Right lobe of liver (tissue), 6 donors: ENCODE measurements at places on chromosomes 1 and 21.

DNA sequence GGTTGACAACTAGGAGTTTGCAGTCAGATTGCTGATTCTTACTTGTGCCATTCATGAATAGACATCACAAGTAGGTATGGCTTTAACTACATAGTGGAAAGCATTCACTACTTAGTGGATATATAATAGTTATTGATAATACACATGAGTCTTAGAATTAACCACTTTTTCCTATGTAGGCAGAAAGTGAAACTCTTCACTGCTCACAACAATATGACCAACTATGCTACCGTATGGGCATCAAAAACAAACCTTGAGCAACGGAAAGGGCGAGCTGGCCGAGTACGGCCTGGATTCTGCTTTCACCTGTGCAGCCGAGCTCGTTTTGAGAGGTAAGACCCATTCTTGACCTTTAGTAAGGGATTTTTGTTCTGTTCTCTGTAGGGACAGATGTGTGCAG is 38.7 kb downstream of the DHX9 start:
- DNase-seq, result no peak

DNA sequence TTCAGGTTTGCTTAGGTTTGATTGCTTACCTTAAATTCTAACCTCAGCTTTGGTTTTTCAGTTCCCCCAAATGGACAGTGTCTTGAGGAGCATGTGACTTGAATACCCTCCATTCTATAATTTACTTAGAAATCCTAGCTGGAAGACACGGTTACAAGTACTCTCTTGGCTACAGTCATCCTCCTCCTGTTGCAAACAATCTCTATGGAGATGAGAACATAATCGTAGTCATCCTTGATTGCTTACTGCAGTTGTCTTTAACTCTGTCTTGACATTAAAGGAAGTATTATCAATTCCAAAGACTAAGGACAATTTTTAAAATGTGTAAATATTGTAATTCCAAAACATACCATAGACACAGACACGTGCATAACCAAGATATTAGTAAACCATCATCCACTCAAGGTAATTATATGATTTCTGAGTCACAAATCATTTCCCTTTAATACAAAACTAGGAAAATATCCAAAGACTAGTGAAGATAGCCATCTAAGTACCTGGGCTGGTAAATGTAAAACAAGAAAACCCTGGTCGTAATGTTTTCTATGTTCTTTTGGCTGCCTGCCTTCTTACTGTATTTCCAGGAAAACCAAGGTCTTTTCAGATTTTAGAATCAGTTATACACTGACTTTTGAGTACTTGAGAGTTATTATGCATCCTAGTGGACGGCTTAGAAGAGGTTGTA is 149.9 kb downstream of the CHRM3 start:
- no peak for DNase-seq

DNA sequence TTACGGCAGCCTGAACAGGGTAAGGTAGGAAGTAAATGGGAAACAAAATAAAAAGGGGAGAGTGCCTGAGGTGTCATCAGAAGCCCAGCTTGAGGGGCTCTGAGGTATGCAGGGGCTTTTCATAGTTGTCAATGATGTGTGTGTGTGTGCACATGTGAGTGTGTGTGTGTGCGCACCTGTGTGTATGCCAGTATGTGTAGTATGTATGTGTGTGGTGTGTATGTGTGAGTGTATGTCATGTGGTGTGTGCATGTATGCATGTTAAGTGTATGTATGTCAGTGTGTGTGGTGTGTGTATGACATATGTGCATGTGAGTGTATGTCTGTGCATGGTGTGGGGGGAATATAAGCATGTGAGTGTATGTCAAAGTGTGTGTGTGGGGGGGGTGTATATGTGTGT is 184.1 kb downstream of the DSCAM start:
- no peak for DNase-seq

GRCh38 chr1:203968761-203969160 is 104.2 kb upstream of the SOX13 start:
- DNase-seq, result no peak

DNA sequence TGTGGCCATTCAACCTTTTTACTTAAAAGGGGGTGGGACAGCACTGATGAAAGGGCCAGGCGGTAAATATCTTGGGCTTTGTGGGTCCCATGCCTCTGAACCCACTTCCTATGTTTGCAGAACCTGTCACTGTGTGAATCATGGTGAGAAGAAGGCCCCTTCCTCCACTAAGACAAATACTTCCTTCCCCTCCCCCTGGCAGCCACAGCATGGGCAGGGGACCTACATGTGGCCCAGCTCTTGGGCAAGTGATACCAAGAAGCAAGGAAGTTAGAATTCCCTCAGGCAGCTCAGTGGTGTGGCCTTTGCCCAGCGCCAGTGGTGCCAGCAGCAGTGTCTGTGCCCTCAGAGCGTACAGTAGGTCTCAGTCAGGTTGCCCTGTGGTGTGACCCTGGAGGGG is 168.6 kb downstream of the TRIM33 start:
- DNase-seq, result no peak

DNA sequence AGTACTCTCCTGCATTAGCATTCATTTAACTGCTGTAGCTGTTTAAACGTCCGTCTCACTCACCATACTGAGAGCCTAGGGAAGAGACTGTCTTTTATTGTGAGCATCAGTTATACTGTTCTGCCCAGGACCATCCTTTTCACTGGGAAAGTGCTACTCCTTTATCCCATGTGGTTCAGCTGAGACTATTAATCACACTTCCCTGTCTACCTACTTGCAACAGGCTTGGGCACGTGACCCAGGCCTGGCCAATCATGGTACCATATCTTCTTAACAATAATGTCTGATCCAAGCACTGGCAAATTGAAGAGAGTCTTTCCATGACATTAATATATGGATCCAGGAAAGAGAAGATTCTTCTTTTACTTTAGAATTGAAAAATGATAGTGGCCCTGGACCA is 108.1 kb downstream of the TM2D1 start:
- DNase-seq, result no peak

- no peak for DNase-seq
These were observed 9.3 kb downstream of the PODN start for GRCh38 chr1:53071167-53071865.
